ENCODE measurements at places on chromosomes 11 and 22.

DNA sequence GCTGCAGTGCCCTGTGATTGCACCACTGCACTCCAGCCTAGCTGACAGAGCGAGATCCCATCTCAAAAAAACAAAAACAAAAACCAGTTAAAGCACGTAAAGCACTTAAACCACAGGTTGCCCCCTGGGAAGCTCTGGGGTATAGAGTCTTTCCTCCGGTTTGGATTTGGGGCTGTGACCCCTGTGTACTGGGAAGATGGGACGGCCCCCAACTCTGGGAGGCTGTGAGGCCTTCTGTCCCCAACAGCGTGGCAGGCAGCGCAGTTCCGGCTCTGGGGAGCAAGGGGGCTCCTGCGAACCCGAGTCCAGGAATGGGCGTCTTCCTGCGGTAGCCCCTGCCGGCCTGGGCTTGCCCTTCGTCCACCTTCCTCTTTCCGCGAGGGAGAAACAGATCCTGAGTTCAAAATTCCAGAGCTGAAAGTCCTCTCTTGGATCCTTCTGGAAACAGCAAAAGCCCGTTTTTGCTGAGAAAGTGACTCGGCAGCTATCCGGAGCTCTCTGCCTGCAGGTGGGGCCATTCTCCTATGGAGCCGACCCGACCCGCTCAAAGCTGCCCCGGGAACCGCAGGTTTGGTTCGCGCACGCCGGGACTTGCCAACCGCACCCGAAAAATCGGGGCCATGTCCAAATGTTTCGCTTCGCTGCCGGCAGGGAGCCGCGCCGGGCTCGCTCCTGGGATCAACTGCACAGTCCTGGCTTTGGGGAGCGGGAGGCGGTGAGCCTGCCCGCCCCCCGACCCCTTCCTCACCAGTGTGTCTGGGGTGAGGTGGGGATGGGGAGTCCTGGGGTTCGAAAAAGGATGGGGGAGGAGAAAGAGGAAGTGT, 36.3 kb upstream of the POLA2 start:
- DNase-seq = peak; percentile 51

GRCh38 chr11:35144806-35145205, 5.8 kb downstream of the CD44 start:
- DNase-seq = no peak

GRCh38 chr11:63906585-63906984, 10.4 kb downstream of the RCOR2 start:
- DNase-seq = peak; percentile 48

- peak; percentile 24 for DNase-seq
Observed at GRCh38 chr22:42343531-42344081, 73.2 kb upstream of the TCF20 start.

GRCh38 chr11:78961937-78962701, 387.5 kb upstream of the NARS2 start:
- no peak for DNase-seq

DNA sequence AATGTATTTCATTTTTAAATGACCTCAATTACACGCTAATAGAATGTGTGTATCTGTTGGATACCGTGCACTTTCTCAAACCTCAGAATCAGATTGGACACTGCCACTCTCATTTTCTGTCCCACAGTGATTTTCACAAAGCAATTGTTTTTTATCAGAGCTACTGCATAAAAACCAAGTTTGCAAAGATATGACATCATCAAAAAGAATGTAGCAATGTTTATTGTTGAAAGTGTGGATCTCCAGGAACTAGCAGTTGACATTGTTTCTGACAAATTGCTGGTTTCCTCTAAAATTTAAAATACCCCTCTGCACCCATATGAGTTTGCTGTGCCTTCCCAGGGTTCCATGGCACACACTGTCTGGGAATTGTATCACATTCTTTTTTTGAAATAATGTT, 362.7 kb upstream of the DDI1 start:
- no peak for DNase-seq

DNA sequence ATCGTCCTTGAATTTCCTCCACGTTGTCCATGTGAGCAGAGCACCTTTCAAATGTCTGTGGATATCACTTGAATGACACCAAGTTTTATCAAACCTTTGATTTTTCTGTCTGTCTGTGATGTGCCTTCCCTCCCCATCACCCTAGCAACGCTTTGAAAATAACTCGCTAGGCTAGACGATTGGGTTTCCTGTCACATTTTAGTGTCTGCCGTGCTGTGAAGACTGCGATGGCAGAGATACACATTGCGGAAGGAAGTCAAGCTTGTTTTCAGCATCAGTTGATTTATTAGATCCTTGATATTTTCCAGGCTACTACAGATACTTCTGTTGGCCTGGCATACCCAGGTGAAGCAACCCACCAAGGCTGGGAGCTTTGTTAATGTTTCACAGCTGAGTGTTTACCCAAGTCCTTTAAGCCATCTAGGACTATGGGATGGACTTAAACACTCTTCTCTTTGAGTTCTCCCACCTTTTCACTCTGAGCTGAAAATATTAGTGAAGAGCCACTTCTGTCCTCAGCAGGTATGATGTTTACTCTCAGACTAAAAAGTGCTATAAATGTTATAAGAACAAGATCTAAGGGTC, 93.6 kb upstream of the CD44 start:
- DNase-seq = peak; percentile 96

DNA sequence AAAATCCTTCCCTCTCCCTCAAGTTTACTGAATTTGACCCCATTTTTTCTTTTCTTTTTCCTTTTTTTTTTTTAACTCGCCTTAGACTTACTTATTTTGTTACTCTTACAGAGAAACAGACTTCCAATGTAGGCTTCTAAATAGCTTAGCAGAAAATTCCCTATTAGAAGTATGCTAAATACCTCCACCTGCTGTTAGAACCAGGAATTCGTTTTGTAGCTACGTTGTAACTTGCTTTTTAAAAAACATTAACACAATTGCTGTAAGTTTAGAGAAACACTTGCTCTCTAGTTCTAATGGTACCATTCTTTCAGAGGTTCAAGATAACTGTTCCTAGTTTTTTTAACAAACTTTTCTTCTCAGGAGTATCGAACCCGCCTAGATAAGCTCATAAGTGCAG, 324.2 kb downstream of the DCDC1 start:
- DNase-seq = no peak

DNA sequence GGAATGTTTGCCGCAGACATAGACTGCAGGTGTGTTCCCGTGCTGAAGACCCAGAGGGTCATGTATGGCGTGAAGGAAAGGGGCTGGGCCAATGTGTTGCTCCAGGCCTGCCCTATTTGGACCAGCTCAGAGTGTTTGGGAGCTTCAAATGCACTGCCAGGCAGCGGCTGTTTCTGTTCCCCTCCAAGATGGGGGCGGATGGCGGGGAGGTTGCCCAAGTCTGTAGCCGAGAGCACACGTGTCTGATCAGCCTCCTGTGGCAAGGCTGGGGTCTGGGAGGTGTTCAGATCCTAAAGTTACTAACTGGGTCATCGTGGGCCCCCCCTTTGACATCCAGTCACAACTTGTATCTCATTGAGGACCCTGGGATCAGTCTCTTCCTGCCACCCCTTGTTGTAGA, 45.5 kb downstream of the CACNA1I start:
- DNase-seq = no peak

DNA sequence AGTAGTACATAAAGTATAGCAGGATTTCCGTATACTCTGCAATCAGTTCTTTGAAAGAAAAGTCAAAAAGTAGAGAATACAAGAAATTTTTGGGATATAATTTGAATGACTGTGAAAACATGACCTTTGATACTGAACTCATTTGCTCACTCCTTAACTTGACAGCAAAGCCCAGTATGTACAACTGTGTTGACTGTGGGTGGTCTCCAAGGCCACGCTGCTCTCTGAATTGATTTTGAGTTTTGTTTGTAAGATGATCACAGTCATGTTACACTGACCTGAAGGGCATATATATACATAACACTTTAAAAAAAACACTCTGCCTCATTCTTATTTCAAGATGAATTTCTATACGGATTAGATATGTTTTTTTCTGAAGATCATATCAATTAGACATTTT, 9.5 kb upstream of the AMOTL1 start:
- DNase-seq = no peak

Data from central memory CD4-positive, alpha-beta T cell (primary cell).